Amniotic stem cell (primary cell): ENCODE measurements at places on chromosomes 4 and X.

GRCh38 chrX:121407627-121408026 is 360.2 kb downstream of the GLUD2 start:
- DNase-seq, result no peak

DNA sequence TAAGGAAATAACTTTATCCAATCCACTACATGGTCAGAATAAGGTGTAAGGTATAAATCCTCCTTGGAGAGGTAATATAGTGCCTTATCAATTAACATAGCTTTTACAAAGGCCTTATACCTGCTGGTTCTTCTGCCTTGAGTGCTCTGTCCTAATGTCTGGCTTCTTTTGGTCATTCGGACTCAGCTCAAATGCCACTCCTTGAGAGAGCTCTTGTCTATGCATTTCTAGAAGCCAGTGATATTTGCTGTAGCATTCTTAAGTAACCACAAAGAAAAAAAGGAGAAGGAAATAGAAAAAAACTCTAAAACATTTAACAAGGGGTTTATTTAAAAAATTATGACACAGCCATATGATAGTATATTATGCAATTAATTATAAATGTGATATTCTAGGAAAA is 444.8 kb upstream of the SLIT2 start:
- DNase-seq, result no peak

DNA sequence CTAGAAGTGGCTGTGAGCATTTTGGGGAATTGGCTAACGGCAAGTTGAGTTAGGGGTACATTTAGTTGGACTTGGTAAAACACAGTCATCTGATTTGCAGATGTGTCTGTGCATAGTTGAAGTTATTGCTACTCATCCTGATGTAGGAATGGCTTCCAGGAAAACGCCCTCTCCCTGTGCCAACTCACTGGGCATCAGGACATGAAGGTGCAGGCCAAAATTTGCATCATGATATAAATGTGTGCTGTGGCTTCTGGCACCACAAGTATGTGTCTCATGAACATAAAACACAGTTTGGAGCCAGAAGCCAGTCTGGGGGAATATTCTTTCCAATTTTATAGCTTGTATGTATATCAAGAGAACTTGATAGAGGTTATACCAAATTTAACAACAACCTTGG is 54.2 kb upstream of the CBR4 start:
- DNase-seq, result no peak

DNA sequence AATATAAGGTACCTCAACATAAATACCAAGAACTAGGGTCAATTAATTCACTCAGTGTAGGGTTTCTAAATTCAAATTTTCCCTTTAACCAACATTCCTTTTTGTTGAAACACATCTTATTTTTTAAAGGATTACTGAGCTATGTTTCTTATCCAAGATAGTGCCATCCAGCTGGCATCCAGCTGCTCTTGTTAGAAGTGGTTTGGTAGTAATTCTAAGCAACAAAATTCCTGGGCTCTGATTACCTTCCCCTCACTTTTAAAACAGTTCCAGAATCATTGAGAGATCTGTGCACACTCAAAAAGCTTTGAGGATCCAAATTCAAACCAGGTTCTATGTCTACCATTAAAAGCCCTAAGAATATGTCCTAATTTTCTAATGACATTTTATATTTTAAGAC is 583.7 kb downstream of the TRIML1 start:
- DNase-seq, result no peak

DNA sequence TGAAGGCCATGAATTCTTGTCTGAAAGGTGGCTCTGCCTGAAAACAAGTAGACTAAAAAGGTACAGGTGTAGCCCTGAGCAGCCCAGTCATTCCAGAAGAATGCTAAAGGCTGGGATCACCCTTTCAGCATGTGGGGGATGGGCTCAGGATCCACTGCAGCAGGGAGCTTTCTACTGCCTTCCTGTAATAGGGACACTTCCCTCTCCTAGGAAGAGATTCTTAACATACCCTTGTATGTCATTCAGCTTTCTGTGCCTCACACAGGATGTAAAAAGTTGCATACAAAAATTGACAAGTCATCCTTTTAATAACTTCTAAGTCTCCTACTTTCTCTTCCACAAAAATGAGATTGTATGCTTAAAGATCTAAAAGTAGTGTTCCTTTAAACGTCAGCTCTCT is 123.3 kb downstream of the ZNF518B start:
- DNase-seq, result no peak

- DNase-seq, result no peak
Observed at GRCh38 chrX:136588036-136588435, 56.0 kb downstream of the VGLL1 start.

GRCh38 chrX:11447418-11447817 is 154.2 kb downstream of the AMELX start:
- no peak for DNase-seq

DNA sequence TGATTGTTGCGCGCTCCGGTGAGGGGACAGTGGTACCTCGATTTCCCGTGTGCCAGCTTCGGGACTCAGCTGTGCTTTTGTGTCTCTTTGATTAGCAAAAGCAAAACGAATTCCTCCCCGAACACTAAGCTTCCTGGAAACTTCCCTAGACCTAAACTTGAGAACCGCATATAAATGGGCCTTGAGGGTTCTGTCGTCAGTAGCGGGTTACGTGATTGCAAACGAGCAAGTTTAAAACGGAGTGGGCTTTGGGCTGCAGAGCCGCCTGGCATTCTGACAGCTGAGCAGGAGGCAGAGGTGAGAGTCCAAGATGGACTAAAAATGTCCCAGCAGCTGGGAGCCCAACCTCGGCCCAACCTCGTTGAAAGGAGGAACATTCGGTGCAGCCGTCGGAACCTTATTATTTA is 1.2 kb upstream of the TAPT1 start:
- DNase-seq, result no peak

DNA sequence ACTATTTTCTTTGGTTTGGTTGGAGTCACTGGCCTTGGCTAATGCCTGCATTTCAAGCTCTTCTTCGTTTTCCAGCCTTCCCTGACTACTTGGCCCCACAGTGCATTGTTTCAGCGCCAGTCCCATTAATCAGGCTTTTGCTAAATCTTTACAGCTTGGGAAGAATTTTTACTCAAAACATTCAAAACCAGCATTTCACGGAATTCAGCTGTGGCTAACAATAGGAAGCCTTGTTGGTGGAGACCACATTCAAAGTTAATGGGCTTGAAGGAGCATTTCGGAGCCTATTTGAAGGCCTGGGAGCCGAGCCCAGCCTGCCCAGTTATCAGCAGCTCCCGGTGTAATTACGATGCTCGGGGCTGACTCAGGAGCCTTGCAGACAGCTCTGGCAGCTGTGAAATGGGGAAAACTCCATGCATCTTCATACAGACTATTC is 30.8 kb upstream of the VCX2 start:
- DNase-seq, result no peak

DNA sequence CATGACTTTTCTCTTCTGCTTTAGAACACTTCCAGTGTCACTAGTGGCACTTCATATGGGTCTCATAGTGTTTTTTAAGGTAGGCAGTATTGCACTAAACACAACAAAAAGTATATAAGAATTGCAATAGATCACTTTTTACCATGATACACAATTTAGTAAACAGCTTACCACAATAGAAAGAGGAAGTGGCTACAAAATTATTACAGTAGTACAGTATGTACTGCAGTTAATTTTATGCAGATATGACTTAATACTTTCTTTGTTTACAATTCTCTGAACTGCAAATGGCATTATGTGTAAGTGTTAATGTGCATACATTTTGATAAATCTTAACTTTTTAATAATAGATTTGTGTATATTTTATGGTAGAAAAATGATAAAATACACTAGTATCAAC is 157.3 kb downstream of the RRAGB start:
- DNase-seq, result no peak

DNA sequence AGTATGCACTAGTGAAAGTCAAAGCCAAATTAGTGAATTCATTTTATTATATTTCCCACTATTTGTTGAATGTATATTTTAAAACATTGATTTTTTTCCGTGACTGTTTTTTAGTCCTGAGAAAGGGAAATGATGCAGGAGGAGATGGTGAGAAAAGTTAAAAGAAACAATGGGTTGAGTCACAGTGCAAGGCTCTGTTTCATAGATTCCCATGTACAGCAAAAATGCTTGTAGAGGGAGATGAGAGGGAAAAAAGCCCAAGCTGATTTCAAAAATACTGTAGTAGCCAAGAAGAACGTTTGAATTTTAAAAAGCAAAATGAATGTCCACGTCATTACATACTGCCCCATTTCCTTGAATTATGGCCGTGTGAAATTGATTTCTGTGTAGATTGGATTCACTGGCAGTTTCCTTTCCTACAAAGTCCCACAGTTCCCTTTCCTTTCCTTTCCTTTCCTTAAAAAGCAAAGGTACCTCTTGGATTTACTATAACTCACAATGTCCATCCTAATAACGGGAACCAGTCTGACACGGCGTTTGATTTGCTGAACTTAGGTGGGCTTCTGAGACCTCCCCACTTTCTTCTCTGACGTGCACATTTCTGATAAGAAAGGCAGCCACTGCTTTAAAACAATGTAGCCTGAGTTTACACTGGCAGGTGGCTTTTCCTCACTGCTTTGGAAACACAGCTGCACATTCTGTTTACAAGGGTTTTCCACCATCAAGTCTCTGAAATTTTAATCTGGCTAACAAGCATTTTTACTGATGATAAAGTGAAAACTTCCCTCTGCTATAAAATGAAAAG is 63.7 kb downstream of the SPCS3 start:
- no peak for DNase-seq

- no peak for DNase-seq
Observed at GRCh38 chr4:8359193-8359592, 81.3 kb downstream of the ACOX3 start.

DNA sequence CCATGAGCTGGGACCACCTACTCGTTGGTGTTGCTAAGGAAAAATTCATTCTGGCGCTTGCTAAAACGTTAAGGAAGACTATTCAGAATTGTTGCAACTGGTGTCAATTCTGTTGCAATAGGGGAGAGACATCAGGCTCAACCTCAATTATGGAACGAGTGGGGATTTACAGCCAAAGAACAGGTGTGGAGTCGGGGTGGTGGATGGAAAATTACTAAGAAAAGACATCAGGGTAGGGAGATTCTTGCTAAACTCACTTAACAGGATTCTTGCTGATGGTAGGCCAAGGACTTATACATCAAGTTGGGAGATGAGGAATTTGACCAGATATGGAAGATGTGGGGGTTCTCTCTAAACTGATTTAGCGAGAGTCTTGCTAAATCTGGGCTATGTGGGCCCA is 139.7 kb downstream of the TENM3 start:
- no peak for DNase-seq

- DNase-seq, result no peak
Observed at GRCh38 chr4:139523076-139523475, 32.9 kb downstream of the SETD7 start.

DNA sequence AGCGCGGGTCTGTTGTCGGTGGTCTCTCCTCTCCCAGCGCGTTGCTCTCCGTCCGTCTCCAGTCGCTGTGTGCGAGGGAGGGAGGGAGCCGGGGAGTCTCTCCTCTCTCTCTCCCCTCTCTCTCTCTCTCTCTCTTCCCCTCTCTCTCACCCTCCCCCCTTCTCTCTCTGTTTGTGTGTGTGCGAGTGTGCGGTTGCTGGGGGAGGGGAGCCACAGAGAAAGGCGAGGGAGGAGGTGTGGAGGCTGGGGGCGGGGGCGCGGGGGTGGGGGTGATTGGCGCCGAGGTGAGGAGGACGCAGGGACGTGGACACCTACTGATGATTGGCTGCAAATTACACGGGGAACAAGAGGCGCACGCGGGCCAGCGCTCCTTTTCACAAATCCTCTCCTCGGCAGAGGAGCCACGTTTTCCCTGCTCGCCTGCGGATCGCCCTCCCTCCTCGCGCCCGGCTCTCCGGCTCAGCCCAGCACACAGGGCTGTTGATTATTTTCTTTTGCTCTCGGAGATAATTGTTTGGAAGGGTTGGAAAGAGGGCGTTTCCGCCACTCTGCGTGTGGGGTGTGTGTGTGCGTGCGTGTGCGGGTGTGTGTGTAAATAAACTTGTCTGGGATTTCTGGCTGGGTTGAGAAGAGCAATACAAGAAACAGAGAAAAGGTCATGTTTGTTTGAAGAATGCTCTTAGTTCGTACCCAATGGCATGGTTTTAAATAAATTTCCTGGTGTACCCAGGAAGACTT is at the start of gene CXXC4:
Gene CXXC4 (minus strand): TSS at position 73 of the 738 bp plus-strand sequence. CDS start 3,092 bp downstream, outside the sequence.
- DNase-seq, result peak; percentile 2

- DNase-seq, result no peak
Observed at GRCh38 chr4:139050446-139050845, 34.9 kb downstream of the NOCT start.

- no peak for DNase-seq
Observed at GRCh38 chr4:2402048-2402842, 16.2 kb downstream of the ZFYVE28 start.

DNA sequence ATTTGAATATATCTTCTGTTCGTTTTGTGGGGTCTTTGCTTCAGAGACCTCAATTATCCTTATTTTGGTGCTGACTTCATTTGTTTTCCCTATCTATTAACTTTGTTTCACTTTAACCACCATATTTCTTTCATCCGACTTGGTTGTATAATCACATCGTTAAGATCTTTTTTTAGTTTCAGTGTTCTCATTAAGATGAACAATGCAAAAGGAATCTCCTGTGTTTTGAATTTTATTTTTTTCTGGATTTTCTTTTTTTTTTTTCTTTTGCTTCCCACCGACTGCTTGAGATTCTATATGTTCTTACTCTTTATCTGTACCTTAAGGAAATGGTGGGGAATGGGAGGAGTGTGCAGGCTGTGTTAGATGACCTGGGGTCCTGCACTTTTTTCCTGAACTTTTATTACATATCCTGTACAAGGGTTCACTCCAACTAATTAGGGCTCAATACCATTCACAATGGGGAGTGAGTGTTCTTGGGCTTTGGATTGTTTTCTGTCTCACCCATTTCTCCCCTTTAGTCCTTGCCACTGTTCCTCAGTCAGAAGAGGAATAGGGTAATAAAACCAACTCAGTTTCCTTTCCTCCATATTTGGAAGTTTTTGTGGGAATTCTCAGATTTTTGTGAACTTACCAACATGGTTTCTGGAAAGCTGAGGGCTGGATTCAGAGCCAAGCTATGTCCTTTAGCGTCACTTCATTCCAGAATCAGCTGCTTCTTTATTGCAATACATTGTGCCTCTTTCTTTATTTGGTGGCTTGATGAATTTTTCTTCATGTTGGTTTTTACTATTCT is 43.2 kb upstream of the BMPR1B start:
- DNase-seq, result no peak

DNA sequence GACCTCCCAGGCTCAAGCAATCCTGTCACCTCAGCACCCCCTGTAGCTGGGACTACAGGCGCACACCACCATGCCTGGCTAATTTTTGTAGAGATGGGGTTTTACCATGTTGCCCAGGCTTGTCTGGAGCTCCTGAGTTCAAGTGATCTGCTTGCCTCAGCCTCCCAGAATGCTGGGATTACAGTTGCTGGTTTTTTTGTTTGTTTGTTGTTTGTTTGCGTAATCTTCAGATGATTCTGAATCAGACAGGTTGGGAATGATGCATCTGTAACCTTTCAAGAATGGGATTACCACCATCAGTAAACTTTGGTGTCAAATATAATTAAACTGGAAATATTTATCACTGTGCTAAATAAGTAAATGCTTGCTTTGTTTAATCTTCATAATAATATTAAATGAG is 62.0 kb upstream of the SLC10A4 start:
- no peak for DNase-seq

GRCh38 chr4:157265281-157265680 is 44.8 kb downstream of the GRIA2 start:
- DNase-seq, result no peak

- DNase-seq, result no peak
Observed at GRCh38 chrX:7146020-7146702, 1.4 kb upstream of the STS start.

GRCh38 chrX:150506020-150506419 is 62.4 kb upstream of the MTM1 start:
- no peak for DNase-seq
